Activated CD4-positive, alpha-beta T cell treated with anti-CD3 and anti-CD28 coated beads, Interleukin-2, amount 50 U/mL, for 1 hour (primary cell): ENCODE measurements at places on chromosomes 2 and 18.

GRCh38 chr18:72086421-72086820 lies 457.7 kb downstream of the CBLN2 start:
- no peak for DNase-seq

- DNase-seq: peak; percentile 37
Observed at GRCh38 chr2:28750316-28751251, 1.0 kb upstream of the PPP1CB start.

- DNase-seq: peak; percentile 84
Observed at GRCh38 chr2:233443511-233444183, 89.4 kb downstream of the DGKD start.

DNA sequence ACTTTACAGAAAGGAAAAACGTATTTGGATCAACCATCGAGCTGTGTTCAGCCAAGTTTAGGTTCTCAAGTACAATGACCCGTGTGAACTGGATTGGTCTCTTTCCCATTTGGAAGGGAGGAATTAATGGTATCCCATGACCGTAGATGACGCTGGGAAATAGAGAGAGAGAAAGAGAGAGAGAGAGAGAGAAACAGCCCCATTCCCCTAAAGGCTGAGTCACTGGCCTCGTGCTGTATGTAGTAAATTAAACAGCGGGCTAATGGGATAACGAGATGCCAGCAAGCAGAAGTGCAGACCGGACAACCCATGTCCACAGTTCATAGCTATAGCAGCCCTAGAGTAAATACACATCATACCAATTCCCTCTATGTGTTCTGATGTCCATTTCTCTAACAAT lies 99.6 kb downstream of the BCL11A start:
- DNase-seq: no peak

DNA sequence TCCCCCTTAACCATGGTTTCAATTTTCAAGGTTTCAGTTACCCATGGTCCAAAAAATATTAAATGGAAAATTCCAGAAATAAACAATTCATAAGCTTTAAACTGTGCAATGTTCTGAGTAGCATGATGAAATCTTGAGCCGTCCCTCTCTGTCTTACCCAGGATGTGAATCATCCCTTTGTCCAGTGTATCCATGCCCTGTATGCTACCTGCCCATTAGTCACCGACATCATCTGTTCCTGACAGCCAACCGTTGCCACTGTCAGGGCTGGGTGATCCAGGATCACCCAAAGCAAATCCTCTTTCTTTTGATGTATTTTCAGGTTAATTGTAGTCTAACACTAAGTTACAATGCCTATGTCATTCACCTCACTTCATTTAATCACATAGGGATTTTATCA lies 15.7 kb upstream of the OLA1 start:
- no peak for DNase-seq

- no peak for DNase-seq
Observed at GRCh38 chr2:15982285-15983044, 42.1 kb downstream of the MYCN start.

- no peak for DNase-seq
Observed at GRCh38 chr18:26655525-26656430, 107.4 kb upstream of the KCTD1 start.

GRCh38 chr2:135916207-135916606 lies 40.0 kb upstream of the MCM6 start:
- no peak for DNase-seq
